ENCODE measurements at places on chromosomes 12 and 14.

- DNase-seq = no peak
Measured at GRCh38 chr14:85948153-85948552, 418.2 kb downstream of the FLRT2 start.

DNA sequence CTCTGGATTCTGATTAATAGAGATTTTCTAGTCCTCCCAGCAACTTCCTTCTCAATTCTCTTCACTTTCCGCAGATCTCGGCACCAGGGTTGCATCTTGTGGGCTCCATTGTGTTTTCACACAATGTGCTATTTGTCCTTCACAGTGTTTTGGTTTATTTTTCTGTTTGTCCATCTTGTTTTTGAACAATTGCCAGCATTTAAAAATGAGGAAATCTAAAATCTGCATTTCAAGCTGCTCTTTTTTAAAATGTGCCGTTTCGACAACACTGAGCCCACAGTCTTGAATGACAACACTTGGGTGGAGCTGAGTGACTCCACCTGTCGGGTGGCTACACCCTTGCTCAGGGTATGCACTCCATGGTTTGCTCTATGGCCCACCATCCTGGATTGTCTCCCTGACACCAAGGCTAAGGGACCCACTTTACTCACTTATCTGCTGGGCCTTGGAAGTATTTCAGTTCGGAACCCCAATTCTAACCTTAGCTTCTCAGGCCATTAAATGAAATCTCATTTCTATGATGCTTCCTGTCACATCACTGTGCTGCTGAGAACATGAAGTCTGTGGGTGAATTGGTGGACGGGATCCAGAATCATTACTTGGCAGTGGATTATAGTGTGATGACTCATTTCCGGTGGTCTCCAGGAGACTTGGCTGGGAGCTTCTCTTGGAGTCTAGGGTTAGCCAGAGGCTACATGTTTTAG lies 3.4 kb upstream of the MYRFL start:
- DNase-seq = peak; percentile 81

- no peak for DNase-seq
Measured at GRCh38 chr12:120759591-120760348, 34.1 kb downstream of the ACADS start.

DNA sequence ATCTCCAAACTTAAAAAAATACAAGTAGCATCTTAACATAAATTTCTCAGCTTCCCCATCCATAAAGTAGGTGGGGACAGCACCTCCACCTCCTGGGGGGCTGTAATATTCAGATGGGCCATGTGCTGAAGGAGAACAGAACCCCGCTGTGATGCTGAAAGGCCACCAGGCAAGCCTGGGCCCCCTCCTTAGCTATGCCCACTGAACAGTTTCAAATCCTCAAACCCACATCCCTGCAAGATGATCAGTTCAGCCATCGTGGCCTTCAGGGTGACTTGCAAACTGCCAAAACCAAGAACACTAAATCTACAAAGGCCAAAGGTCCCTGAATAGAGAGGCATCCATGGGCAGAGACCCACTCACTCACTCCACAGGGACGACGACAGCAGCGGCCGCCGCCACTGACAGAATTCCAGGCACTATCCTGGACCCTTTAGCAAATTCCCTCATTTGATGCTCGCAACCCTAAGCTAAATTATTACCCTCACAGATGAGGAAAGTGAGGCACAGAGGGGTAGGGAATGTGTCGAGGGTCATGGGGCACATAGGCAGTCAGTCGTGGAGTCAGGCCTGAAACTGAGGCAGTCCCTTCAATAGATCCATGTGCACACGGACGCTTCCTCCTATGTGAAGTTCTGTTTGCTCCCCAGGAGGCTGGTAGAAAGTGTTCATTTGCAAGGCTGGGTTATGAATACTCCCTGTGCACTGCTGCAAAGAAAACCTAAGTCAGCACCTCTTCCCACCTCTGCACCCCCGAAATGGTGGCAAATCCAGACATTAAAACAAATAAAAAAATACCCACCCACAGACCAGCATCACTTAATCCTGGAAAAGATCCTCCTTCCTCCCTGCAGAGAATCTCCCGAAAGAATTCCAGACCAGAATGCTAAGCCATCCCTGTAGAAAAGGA lies 5.9 kb downstream of the ITPK1 start:
- DNase-seq = no peak

DNA sequence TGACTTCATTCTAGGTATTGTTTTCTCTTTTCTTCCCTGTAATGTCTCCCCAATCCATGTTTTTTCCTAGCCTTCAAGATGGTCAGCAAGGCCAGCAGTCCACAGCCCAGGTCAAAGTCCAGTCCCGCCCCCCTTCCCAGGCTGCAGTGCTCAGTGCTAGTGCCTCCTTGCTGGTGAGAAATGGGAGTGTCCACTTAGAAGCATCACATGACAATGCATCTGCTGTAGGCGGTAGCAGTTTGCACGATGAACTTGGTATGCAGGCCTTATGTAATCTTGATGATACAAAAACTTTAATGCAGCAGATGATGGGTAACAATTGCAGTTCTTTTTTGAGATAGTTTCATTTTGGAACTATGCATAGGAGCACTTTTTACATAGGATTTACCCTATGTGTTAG lies 88.4 kb downstream of the PCNX1 start:
- no peak for DNase-seq

GRCh38 chr12:92827836-92828431 lies 101.2 kb downstream of the EEA1 start:
- DNase-seq = peak; percentile 8

GRCh38 chr12:69469854-69470188 lies 367 bp upstream of the FRS2 start:
- DNase-seq = no peak

- no peak for DNase-seq
Measured at GRCh38 chr12:102757882-102758226, 159.2 kb downstream of the PAH start.

- no peak for DNase-seq
Measured at GRCh38 chr12:24175929-24176328, 226.5 kb upstream of the SOX5 start.

DNA sequence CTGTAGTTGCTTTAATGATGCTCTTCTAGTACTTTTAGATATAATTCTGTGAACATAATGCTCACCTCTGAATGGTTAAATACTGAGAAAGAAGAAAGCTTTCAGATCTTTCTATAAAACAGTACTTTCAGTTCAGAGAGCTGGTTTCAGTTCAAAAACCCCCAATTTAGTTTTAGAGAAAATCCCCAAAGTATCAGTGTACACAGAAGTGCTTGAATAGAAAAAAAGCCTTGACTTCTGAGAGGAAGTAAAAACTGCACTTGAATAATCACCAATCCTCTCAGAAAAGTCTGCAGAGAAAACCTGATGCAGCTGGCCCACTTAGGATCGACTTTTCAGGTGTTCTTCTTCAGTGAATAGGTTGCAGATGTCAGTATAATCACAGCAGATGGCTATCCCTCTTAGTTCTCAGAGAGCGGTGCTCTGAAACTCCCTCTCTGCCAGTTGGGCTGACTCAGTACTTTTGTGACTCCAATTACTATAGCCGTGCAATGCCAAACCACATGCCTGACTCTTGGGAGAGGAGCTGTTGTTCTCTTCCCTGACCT lies 616.3 kb downstream of the LRFN5 start:
- peak; percentile 13 for DNase-seq

- no peak for DNase-seq
Measured at GRCh38 chr14:36935976-36936678, 236.3 kb downstream of the SLC25A21 start.

- peak; percentile 30 for DNase-seq
Measured at GRCh38 chr12:9365296-9365695, 157.1 kb upstream of the PZP start.

GRCh38 chr14:55336162-55336561 lies 64.9 kb downstream of the FBXO34 start:
- no peak for DNase-seq

GRCh38 chr12:95435355-95435754 lies 38.6 kb upstream of the METAP2 start:
- no peak for DNase-seq

GRCh38 chr14:35959835-35960234 lies 133.7 kb downstream of the BRMS1L start:
- DNase-seq = no peak

DNA sequence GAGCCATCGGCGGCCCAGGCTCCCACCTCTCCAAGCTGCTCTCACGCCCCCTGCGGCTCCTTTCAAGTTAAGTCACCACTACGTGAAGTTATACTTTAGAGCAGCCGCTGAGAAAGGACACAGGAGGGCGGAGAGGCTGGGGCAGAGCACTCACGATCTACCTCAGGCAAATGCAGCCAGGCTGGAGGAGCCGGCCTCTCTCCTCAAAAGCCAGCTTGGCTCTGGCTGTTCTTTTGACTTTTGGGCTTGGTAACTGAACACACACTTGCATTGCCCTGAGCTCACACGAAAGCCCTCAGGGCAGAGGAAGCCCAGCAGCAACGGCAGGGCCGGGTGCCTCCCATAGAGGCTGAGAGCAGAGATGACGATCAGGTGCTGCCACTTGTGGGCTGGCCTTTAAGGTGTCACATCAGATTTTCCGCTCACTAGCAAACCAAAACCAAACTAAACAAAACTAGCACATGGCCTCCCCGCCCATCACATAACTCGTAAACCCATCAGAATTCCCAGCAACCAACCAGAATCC lies 75.2 kb downstream of the PITPNM2 start:
- no peak for DNase-seq

DNA sequence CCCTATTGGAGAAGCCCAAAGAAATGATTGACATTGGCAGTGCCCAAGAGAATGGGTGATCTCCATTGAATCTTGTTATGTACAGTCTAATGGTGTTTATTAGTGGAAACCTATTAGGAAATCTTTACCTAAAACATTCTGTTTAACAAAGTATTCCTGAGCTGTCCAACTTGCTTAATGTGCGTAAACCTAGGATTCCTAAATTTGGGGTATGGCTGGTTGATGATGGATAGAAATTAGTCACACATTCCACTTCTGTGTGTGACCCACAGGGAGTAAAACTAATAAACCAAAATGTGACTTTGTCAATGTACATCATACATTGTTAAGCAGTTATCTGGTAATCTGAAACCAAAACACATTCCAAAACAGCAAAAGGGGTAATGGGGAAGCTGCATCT lies 761.3 kb downstream of the FSCB start:
- DNase-seq = no peak

DNA sequence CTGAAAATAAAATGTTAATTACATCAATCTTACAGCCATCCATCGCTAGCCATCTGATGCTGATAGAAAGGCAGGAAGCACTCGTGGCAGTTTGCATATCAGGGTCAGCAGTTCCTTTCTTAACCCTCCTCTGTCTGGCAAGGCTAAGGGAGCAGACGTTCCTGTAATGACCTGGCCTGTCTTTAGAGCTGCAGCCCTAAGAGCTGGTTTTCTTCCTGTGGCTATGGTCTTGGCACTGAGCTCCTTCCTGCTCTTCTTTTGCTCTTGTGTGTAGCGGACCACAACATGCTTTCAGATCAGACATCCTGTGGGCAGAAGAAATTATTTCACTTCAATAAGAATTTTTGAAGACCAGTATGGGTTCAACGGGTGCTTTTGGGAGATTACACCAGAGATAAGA lies 170.4 kb downstream of the DAD1 start:
- DNase-seq = no peak

Data from non-pigmented ciliary epithelial cell (primary cell).